Chondrocyte (in vitro differentiated cells): ENCODE measurements at places on chromosomes 2 and 18. TPM values are rescaled to one million over a fixed set of nuclear protein-coding genes. Genes with fewer than 3 reads are reported as not detected.
A peak's percentile ranks its signal among the peaks of the same experiment; 100 is the strongest.

The CYTIP gene
- total RNA-seq, result 0.27 to 0.85 TPM in 2 of 3 replicates, not detected in the other

DNA sequence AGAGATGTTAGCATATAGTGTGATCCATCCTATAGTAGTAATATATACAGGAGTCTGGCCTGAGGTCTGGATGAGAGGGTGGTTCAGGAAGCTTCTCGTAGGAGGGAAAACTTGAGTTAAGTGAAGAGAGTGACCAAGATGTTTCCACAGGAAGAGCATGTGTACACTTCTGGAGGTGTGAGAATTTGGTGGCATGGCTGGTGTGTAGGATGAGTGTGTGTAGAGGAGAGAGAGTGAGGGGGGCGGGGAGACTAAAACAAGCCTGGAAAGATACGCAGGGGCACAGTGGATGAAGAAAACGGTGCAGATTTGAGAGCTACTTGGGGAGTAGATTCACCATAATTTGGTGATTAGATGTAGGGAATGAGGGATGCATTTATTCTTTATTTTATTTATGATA is 43.5 kb upstream of the CTLA4 start:
- H3K27me3 ChIP-seq, result no peaks in the 10 kb centered on the region
- no peak overlapping the region for H3K27ac ChIP-seq

DNA sequence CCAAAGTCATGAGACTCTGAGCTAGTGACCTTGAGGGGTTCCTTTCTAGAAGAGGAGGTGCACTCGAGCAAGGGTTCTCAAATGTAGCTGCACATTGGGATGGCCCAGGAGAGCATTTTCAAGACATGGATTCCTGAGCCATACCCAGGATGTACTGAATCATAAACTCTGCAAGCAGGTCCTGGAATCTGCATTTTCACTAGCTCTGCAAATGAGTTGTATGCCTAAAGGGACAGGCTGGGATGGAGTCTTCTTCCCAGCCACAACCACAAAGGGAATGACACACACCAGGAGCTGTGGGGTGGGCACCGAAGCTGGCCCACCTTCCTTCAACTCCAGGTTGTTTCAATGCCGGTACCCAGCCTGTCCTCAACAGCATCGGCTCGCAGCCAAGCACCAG is 90.6 kb downstream of the GALNT14 start:
- no peaks in the 10 kb centered on the region for H3K4me1 ChIP-seq
- DNase-seq, result no peak
- no peak overlapping the region for H3K27ac ChIP-seq
- H3K36me3 ChIP-seq, result no peaks in the 10 kb centered on the region
- peaks cover 4% of the 10 kb centered on the region for H3K27me3 ChIP-seq
- no peak overlapping the region for H3K4me3 ChIP-seq

The FHOD3 gene
- total RNA-seq, result 8.2 to 9.9 TPM (median 8.9 TPM) in 3 replicates

- H3K27me3 ChIP-seq, result no peaks in the 10 kb centered on the region
- no peak for DNase-seq
- H3K4me1 ChIP-seq, result peaks cover 36% of the 10 kb centered on the region
- H3K4me3 ChIP-seq, result no peak overlapping the region
These were observed 125.7 kb upstream of the EPAS1 start for GRCh38 chr2:46171411-46171953.

DNA sequence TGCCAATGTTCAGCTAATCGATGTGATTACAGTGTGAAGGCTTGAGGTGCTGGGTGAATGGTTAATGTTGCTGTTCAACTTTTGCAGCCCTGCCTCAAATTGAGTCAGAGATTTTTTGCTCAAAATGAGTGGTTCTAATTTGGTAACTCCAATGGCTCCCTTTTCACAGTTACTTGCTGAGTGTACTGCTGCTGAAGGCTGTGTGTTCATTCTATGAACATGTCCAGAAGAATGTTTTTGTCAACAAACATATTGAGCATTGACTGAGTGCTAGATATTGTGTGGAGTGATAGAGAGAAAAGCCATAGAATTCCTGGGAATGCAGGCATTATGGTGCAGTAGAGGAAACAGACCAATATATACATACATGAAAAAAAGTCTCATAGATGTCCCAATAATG is 39.0 kb upstream of the TCF4 start:
- no peaks in the 10 kb centered on the region for H3K36me3 ChIP-seq
- no peak overlapping the region for H3K4me3 ChIP-seq
- no peak overlapping the region for H3K27ac ChIP-seq
- DNase-seq, result no peak
- H3K27me3 ChIP-seq, result no peaks in the 10 kb centered on the region

- no peaks in the 10 kb centered on the region for H3K36me3 ChIP-seq
- H3K4me1 ChIP-seq, result no peaks in the 10 kb centered on the region
- no peak overlapping the region for H3K27ac ChIP-seq
- H3K27me3 ChIP-seq, result peaks cover 2% of the 10 kb centered on the region
- DNase-seq, result no peak
These were observed 237.6 kb downstream of the THSD7B start for GRCh38 chr2:137002896-137003295.

The SPDYA gene
- total RNA-seq, result 1.6 to 3.4 TPM (median 1.6 TPM) in 3 replicates

DNA sequence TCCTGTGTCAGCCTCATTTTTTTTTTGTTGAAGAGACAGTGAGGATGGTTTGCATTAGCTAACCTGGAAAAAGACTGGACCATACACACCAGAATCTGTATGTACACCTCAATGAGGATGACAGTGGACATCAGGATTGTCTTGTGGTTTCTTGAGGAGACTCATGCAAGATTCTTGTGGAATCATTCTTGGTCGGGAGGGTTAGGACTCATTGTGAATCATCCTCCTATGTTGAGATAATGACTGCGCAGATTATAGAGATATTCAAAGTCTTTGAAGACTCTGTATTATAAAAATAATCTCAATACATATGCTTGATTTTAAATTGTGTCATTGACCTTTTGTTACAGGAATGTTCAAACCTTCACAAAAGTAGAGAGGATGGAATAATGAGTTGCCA is 49.1 kb upstream of the DOCK10 start:
- no peak for DNase-seq
- H3K27ac ChIP-seq, result peak overlapping the region; percentile 27
- H3K4me3 ChIP-seq, result no peak overlapping the region
- H3K27me3 ChIP-seq, result no peaks in the 10 kb centered on the region

GRCh38 chr2:20649576-20649975 is 1.3 kb downstream of the HS1BP3 start:
- no peaks in the 10 kb centered on the region for H3K27me3 ChIP-seq
- peaks cover 52% of the 10 kb centered on the region for H3K4me1 ChIP-seq
- peaks cover 5% of the 10 kb centered on the region for H3K36me3 ChIP-seq
- H3K27ac ChIP-seq, result peak overlapping the region; percentile 65
- DNase-seq, result peak; percentile 68

DNA sequence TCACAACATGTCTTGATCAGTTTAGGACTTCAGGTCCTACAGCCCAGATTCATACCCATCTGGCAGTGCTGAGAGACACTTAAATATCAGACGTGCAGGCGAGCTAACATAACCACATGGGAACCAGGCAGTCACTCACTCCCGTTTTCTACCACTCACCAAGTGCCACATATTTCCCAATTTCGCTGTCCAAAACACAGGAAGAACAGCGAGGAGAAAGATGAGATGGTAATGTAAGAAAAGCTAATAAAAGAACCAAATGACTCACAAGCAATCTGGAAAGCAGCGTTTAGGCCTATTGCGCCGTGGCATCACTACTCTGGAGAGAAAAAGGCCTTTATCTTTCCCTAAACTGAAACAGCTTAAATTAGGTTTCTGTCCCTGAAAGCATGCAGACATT is 647.8 kb upstream of the SLC39A10 start:
- H3K4me1 ChIP-seq, result no peaks in the 10 kb centered on the region
- H3K4me3 ChIP-seq, result no peak overlapping the region
- no peak overlapping the region for H3K27ac ChIP-seq
- DNase-seq, result no peak
- peaks cover 6% of the 10 kb centered on the region for H3K27me3 ChIP-seq
- H3K36me3 ChIP-seq, result no peaks in the 10 kb centered on the region

The TRIM43 gene
- not detected in 3 replicates for total RNA-seq

The NTSR2 gene
- not detected in 3 replicates for total RNA-seq

DNA sequence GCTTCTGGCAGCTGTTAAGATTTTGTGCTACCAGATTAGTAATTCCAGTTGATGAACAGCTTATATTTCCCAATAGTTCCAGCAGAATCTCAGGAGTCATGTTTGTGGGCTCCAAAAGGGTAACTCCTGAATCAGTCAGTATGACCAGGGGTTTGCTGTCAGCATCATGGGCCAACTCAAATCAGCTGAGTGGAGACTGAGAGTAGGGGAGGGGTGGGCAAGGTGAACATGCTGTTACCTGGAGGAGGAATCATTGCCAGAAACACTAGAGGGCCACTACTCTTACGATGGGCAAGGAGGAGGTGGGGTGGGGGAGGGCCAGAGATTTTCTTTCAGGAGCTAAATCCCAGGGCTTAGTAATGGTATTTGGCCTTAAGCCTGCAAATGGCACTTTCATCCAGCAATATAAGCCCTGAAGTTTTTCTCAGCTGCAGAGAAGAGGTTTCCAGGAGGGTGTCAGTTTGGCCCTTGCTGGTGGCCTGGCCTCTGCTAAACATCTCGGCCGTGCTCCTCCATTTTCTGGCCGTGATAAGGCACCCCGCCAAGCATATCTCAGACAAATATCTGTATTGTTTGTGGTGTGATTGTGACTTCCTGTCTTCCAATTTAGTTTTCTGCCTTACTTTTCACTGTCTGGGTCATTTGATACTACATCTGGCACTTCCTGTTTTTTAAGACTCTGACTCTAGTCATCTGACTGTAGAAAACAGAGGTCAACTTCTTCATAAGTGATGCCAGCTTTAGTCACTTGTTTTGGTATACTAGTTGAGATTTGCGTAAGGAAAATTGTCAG is 120.5 kb upstream of the CXCR4 start:
- H3K27ac ChIP-seq, result no peak overlapping the region
- H3K4me3 ChIP-seq, result no peak overlapping the region
- H3K36me3 ChIP-seq, result no peaks in the 10 kb centered on the region
- peaks cover 4% of the 10 kb centered on the region for H3K4me1 ChIP-seq
- no peaks in the 10 kb centered on the region for H3K27me3 ChIP-seq

The POTEE gene
- total RNA-seq, result 0.15 to 1.2 TPM (median 0.92 TPM) in 3 replicates

The CRYBA2 gene
- total RNA-seq, result not detected in 3 replicates

DNA sequence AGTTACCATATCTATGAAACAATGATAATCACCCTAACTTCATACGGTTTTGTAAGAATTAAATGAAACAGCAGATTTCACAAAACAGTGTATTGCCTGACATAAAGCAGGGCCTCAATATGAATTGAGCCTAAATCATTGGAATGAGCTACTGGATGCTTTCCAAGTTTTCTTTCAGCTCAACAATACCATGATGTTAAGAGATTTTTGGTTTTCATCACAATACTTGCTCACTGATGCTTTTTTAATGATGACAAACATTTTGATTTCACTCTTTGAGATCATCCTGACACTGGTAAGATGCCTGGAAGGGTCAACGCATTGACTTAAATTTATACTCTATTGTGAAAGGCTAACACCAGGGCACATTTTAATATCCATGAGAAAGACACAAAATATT is 377.5 kb downstream of the ZNF521 start:
- no peaks in the 10 kb centered on the region for H3K4me1 ChIP-seq
- DNase-seq, result no peak
- no peak overlapping the region for H3K27ac ChIP-seq
- no peaks in the 10 kb centered on the region for H3K36me3 ChIP-seq

The RBFA gene
- total RNA-seq, result 25.5 to 26.8 TPM (median 25.9 TPM) in 3 replicates

The CCDC141 gene
- not detected in 3 replicates for total RNA-seq

DNA sequence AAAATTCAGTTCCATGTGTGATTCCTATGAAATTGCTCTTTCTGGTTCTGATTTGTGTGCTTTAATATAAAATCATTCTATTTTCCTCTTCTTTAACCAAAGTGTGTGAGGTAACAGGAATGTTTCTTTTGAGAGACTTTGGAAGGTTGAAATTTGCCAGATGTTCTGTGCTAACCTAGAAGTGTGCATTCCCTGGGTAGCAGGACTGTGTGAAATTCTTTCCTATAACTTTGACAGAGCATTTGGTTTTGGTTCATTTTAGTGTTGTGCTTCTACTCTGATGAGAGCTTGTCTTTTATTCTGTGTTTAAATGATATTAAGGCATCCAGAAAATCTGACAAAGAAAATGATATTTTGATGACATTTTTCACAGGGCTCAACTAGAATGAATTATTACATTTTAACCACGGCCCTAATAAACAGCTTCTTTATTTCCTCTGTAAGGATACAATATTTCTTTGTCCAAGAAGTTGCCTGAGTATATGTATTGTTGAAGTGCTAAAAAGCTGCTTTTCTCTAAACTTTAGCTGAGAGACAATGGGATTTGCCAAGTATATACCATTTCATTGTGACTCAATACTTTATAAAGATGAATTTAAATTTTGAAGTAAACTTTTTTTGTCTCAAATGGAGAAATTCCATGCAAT is 34.7 kb upstream of the DLX1 start:
- H3K4me3 ChIP-seq, result no peak overlapping the region
- no peaks in the 10 kb centered on the region for H3K36me3 ChIP-seq
- no peaks in the 10 kb centered on the region for H3K27me3 ChIP-seq

The CXCR1 gene
- total RNA-seq, result not detected in 3 replicates

- H3K27me3 ChIP-seq, result peaks cover 59% of the 10 kb centered on the region
- no peak within 1 kb of the TSS for H3K27ac ChIP-seq
- peaks cover 15% of the 10 kb centered on the region for H3K4me1 ChIP-seq
- H3K4me3 ChIP-seq, result peak within 1 kb of the TSS; percentile 61
- DNase-seq, result no peak
These were observed at the start of gene LRRTM1 for GRCh38 chr2:80303909-80304837. Gene LRRTM1, minus strand, starts transcription at chr2:80304752. Its CDS starts 933 bp downstream, at chr2:80303819.

DNA sequence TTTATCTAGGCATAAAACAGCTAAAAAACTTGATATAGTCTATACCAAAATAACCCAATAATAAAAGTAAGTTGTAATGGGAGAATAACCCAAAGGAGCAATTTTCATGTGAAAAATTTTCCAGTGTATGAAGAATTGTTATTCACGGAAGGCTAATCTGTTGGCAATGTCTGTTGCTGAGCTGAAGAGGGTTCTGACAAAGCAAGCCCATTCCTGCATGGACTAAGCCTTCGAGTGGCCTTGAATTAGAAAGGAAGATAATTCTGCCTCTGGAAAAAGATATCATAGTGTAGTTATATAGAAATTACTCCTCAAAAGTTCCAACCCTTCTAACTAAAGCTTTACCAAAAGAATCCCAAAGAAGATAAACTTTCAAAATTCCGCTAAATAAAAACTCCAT is 101.5 kb downstream of the MAP2 start:
- H3K4me3 ChIP-seq, result peak overlapping the region; percentile 29
- peaks cover 40% of the 10 kb centered on the region for H3K4me1 ChIP-seq
- no peaks in the 10 kb centered on the region for H3K36me3 ChIP-seq
- H3K27ac ChIP-seq, result peak overlapping the region; percentile 91
- no peaks in the 10 kb centered on the region for H3K27me3 ChIP-seq
- no peak for DNase-seq

DNA sequence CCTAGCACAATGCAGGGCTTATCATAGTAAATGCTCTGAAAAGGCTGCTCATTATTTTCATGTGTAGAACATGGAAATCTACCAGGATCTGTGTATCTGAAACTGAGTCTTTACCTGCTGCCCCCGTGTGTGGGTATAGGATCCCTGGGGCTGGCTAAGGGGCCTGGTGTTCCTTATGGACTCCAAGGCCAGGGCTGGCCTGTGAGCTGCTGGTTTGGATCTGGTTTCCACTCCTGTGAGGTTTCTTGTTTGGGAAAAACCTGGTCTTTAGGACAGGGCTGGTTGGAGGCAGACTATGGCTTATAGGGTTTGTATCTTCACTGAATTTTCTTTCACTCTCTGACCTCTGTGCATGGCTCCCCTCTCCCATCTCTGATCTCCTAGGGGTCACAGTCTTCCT is 80.8 kb downstream of the DYSF start:
- H3K27ac ChIP-seq, result no peak overlapping the region
- no peak overlapping the region for H3K4me3 ChIP-seq
- H3K27me3 ChIP-seq, result no peaks in the 10 kb centered on the region
- DNase-seq, result peak; percentile 26
- peaks cover 4% of the 10 kb centered on the region for H3K4me1 ChIP-seq
- H3K36me3 ChIP-seq, result peaks cover 25% of the 10 kb centered on the region

The FAM161A gene
- 2.9 to 3.6 TPM (median 3.5 TPM) in 3 replicates for total RNA-seq

The CYP27A1 gene
- total RNA-seq, result 1.7 to 5.2 TPM (median 4.7 TPM) in 3 replicates
